ENCODE measurements at places on chromosomes 12 and 14. TPM values are rescaled to one million over a fixed set of nuclear protein-coding genes. Genes with fewer than 3 reads are reported as not detected.

- peaks cover 13% of the 10 kb centered on the region for H3K27me3 ChIP-seq
- DNase-seq: no peak
- H3K4me1 ChIP-seq: peaks cover 3% of the 10 kb centered on the region
These were observed 105.0 kb downstream of the SNAPC1 start for GRCh38 chr14:61866932-61867920.

DNA sequence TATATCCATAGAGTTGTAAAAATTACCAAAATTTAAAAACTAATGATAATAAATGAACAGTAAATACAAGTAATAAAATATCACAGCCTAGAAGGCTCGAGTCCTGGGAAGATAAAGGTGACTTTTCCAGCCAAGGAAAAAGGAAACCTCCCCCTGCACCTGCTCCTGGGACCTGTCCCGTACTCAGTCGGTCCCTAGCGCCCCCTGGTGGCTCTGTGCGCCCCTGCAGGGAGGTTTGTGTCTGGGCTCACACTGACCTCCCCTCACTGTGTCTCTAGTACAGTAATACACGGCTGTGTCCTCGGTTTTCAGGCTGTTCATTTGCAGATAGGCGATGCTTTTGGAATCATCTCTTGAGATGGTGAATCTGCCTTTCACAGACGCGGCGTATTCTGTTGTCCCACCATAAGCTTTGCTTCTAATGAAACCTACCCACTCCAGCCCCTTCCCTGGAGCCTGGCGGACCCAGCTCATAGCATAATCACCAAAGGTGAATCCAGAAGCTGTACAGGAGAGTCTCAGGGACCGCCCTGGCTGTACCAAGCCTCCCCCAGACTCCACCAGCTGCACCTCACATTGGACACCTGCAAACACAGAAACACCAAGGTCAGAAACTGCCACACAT is 1030.4 kb downstream of the TMEM121 start:
- no peak overlapping the region for H3K27ac ChIP-seq
- no peak overlapping the region for H3K4me3 ChIP-seq
- peaks cover 13% of the 10 kb centered on the region for H3K27me3 ChIP-seq
- H3K4me1 ChIP-seq: no peaks in the 10 kb centered on the region

DNA sequence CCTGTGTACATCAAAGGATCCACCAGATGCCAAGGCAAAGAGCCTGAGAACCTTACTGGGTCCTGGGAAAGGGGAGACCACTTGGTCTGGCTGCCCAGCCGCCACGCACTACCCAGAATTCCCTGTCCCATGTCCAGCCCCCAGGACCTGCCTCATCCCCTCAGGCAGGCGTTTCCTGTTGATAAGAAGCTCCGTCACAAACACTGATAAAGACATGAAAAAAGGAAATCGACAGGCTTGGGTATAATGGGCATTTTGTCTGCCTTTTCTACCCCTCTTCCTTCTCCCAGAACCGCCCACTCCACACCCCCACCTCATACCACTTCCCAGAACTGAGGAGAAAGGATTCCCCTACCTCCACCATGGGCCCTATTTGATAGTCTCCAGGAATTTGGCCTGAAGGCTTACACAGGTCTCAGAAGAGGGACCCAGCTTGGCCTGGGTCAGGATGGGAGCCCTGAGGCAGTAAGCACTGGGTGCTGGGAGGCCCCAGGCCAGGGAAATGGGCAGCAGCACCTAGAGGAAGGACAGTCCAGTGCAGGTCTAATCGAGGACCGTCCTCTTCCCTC is 18.8 kb downstream of the ACVRL1 start:
- H3K36me3 ChIP-seq: no peaks in the 10 kb centered on the region
- DNase-seq: no peak
- no peak overlapping the region for H3K4me3 ChIP-seq
- no peaks in the 10 kb centered on the region for H3K27me3 ChIP-seq
- no peak overlapping the region for H3K27ac ChIP-seq

GRCh38 chr14:70425354-70425753 is 8.5 kb upstream of the SYNJ2BP start:
- no peaks in the 10 kb centered on the region for H3K4me1 ChIP-seq
- no peak overlapping the region for H3K27ac ChIP-seq
- DNase-seq: peak; percentile 20
- H3K4me3 ChIP-seq: no peak overlapping the region
- no peaks in the 10 kb centered on the region for H3K36me3 ChIP-seq
- H3K27me3 ChIP-seq: peaks cover 11% of the 10 kb centered on the region

DNA sequence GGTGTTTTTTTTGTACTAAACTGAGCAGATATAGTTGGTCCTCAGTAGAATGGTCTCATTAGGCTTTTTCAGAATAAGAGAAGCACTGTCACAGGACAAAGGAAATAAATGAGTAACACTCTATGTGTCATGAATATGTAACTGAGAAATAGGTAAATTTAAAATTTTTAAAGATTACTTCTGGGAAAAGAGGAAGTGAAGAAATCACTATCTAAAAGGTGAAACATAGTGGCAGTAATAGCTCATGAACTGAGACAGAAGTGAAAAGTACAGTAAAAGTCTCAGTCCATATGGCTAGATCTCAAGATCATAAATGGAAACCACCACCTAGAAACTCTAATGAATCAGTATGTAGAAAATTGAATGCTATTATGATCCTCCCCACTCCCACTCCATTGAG is 89.3 kb upstream of the TTC7B start:
- peak overlapping the region; percentile 49 for H3K27ac ChIP-seq
- H3K4me1 ChIP-seq: peaks cover 22% of the 10 kb centered on the region
- H3K4me3 ChIP-seq: no peak overlapping the region
- H3K36me3 ChIP-seq: peaks cover 9% of the 10 kb centered on the region

GRCh38 chr12:121314431-121314830 is 17.9 kb upstream of the CAMKK2 start:
- H3K4me3 ChIP-seq: no peak overlapping the region
- H3K36me3 ChIP-seq: peaks cover 61% of the 10 kb centered on the region
- H3K27ac ChIP-seq: peak overlapping the region; percentile 33
- H3K4me1 ChIP-seq: peaks cover 16% of the 10 kb centered on the region

GRCh38 chr14:24662753-24663152 is 28.8 kb upstream of the GZMB start:
- no peaks in the 10 kb centered on the region for H3K36me3 ChIP-seq
- H3K27me3 ChIP-seq: no peaks in the 10 kb centered on the region
- no peak for DNase-seq
- peaks cover 66% of the 10 kb centered on the region for H3K4me1 ChIP-seq
- H3K4me3 ChIP-seq: no peak overlapping the region
- peak overlapping the region; percentile 59 for H3K27ac ChIP-seq

- no peaks in the 10 kb centered on the region for H3K27me3 ChIP-seq
- peaks cover 27% of the 10 kb centered on the region for H3K36me3 ChIP-seq
- DNase-seq: peak; percentile 91
- H3K27ac ChIP-seq: peak overlapping the region; percentile 47
These were observed 65.1 kb downstream of the PCNX1 start for GRCh38 chr14:70972107-70972976.

GRCh38 chr14:72165229-72165698 is 233.0 kb downstream of the RGS6 start:
- no peaks in the 10 kb centered on the region for H3K36me3 ChIP-seq
- peaks cover 4% of the 10 kb centered on the region for H3K4me1 ChIP-seq
- H3K4me3 ChIP-seq: no peak overlapping the region

DNA sequence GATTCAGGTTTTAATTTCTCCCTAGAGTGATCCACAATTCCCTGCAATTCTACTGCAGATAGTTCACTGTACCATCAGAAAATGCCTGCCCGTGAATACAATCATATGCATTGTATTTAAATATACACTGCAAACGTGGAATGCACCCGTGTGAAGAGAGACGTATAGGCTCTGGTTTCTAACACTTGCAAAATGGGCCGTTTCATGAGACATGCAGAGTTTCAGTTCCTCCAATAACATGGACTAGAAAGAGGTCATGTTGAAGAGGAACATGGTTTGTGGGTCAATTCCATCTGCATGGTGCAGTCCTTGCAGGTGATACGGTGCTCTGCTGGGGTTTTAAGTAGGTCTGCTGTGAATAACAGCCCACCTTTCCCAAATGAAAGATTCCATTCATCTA is 373.3 kb downstream of the TMEM132D start:
- H3K4me3 ChIP-seq: no peak overlapping the region
- no peaks in the 10 kb centered on the region for H3K36me3 ChIP-seq
- H3K4me1 ChIP-seq: no peaks in the 10 kb centered on the region
- DNase-seq: no peak
- H3K27me3 ChIP-seq: no peaks in the 10 kb centered on the region
- no peak overlapping the region for H3K27ac ChIP-seq

DNA sequence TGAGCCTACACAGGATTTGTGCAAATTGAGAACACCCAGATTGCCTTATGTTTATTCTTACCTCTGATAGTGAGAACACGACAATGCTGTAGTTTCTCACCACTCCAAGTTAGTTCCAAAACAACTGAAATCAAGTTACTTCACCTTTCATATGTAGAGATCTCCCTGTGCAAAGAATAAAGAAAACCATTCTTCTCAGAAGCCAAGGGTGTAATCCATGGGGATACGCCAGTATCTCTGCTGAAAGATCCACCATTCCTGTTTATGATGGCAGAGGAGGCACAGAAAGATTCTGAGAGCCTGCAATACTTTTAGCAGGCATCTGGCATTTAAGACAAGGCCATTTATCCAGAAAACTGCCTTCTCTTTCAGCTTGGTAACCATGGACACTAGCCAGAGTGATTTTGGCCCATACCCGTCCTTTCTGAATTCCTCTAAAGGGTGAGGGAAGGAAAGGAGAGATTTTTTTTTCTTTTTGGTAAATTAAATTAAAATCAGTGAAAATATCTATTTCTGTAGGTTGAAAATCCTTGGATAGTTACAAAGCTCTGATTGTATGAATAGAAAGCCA is 355.4 kb upstream of the FAR2 start:
- no peaks in the 10 kb centered on the region for H3K4me1 ChIP-seq
- no peak overlapping the region for H3K27ac ChIP-seq
- H3K36me3 ChIP-seq: no peaks in the 10 kb centered on the region

GRCh38 chr12:60174941-60175340 is 579.1 kb downstream of the SLC16A7 start:
- no peak overlapping the region for H3K27ac ChIP-seq
- H3K36me3 ChIP-seq: no peaks in the 10 kb centered on the region
- H3K4me3 ChIP-seq: no peak overlapping the region
- no peaks in the 10 kb centered on the region for H3K27me3 ChIP-seq
- no peaks in the 10 kb centered on the region for H3K4me1 ChIP-seq

- no peak for DNase-seq
- no peak overlapping the region for H3K4me3 ChIP-seq
- H3K4me1 ChIP-seq: no peaks in the 10 kb centered on the region
- H3K36me3 ChIP-seq: peaks cover 4% of the 10 kb centered on the region
These were observed 27.7 kb downstream of the HRK start for GRCh38 chr12:116853507-116853906.

GRCh38 chr14:23984891-23985602 is 3.7 kb upstream of the DHRS4L2 start:
- H3K36me3 ChIP-seq: peaks cover 15% of the 10 kb centered on the region
- DNase-seq: no peak

- no peak overlapping the region for H3K27ac ChIP-seq
- no peaks in the 10 kb centered on the region for H3K27me3 ChIP-seq
- no peak overlapping the region for H3K4me3 ChIP-seq
- DNase-seq: peak; percentile 42
- no peaks in the 10 kb centered on the region for H3K4me1 ChIP-seq
These were observed 78.9 kb downstream of the SNAPC1 start for GRCh38 chr14:61841145-61841544.

- H3K36me3 ChIP-seq: no peaks in the 10 kb centered on the region
- peaks cover 22% of the 10 kb centered on the region for H3K4me1 ChIP-seq
- H3K27ac ChIP-seq: no peak overlapping the region
- no peaks in the 10 kb centered on the region for H3K27me3 ChIP-seq
These were observed 42.8 kb upstream of the WNK1 start for GRCh38 chr12:709455-710020.

DNA sequence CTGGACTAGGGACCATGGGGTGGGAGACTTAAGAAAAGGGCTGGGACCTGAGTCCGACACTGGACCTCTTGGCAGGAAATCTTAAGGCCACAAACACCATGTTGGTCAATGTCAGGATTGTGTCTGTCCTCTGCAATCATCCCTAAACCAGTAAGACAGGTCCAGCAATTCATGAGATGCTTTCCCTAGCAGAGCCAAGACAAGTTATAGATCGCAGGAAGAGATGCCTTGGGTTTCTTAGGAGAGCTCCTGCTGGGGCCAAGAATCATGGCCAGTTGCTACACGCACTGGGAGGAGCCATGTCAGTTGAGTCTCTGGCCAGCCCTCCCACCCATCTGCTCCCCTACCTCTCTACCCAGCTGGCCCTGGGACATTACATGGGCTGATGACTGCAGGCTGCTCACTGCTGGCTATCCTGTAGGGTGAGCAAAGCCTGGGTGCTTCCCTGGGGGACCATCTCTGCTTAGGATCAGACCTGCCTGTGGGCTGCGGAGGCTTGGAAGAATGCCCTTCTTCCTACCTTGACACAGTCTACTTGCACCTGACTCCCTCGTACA is 14.2 kb downstream of the PLEKHH1 start:
- DNase-seq: no peak
- no peak overlapping the region for H3K4me3 ChIP-seq
- no peaks in the 10 kb centered on the region for H3K36me3 ChIP-seq
- H3K27ac ChIP-seq: no peak overlapping the region
- H3K4me1 ChIP-seq: no peaks in the 10 kb centered on the region

DNA sequence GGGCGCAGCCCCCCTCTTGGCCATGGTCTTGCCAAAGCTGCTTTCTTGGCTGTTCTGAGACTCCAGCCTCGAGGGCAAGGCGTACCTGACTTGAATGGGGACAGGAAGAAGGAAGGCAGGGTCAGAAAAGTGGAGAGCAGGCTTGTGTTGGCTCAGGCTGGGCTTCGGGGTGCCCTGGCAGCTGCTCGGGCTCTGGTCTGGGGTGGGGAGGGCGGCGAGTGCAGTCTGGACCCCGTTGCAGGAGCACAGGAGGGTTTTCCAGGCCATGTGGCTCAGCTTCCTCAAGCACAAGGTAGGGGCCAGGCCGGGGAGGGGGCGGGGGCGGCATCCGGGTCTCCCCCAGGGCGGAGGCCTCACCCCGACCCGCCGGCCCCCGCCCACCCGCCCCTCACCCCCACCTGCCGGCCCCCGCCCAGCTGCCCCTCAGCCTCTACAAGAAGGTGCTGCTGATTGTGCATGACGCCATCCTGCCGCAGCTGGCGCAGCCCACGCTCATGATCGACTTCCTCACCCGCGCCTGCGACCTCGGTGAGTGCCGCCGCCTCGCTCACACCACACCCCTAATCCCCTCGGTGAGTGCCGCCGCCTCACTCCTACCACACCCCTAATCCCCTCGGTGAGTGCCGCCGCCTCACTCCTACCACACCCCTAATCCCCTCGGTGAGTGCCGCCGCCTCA is 4.2 kb downstream of the NOC4L start:
- no peak overlapping the region for H3K27ac ChIP-seq
- DNase-seq: no peak
- peaks cover 16% of the 10 kb centered on the region for H3K36me3 ChIP-seq
- H3K27me3 ChIP-seq: no peaks in the 10 kb centered on the region
- H3K4me1 ChIP-seq: peaks cover 20% of the 10 kb centered on the region
- no peak overlapping the region for H3K4me3 ChIP-seq

The GALNT8 gene
- 0.73 TPM for total RNA-seq

The LIN7A gene
- not detected for total RNA-seq

The PITPNM2 gene
- total RNA-seq: 8.3 TPM

The GPR68 gene
- 9.4 TPM for total RNA-seq

The RHOJ gene
- not detected for total RNA-seq

The SPSB2 gene
- 2.2 TPM for total RNA-seq

The CCDC175 gene
- total RNA-seq: not detected

The DYNC1H1 gene
- total RNA-seq: 293 TPM

The RITA1 gene
- 23.4 TPM for total RNA-seq

The CCNT1 gene
- 82.2 TPM for total RNA-seq

The ADAM21 gene
- total RNA-seq: 0.11 TPM

The RXYLT1 gene
- total RNA-seq: 15.6 TPM

Data from activated CD4-positive, alpha-beta T cell treated with anti-CD3 and anti-CD28 coated beads for 36 hours (primary cell).